ENCODE measurements at places on chromosomes 7 and 10.

- no peak for DNase-seq
These were observed 45.6 kb downstream of the AUTS2 start for GRCh38 chr7:69643708-69644445.

- DNase-seq, result no peak
These were observed 67.9 kb downstream of the MTURN start for GRCh38 chr7:30202671-30203070.

DNA sequence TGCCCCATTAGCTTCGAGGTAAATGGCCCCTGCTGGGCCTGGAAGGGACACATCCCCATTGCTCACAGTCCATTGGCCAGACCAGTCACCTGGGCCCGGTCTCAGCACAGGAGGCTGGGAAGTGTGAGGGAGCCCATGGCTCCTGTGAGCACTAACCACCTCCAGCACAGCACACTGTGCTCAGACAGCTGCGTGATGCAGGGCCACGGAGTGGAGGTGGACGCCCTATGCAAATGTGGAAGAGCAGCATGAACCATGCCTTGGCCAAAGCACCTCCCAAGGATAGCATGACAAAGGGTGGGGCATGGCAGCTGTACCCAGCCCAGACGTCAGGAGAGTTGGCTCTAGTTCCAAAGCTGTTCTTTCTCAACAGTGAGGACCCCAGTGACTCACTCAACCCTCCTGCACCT, 120.1 kb upstream of the ZMIZ1 start:
- DNase-seq, result no peak

GRCh38 chr10:91317541-91317940, 92.6 kb upstream of the HECTD2 start:
- DNase-seq, result no peak

DNA sequence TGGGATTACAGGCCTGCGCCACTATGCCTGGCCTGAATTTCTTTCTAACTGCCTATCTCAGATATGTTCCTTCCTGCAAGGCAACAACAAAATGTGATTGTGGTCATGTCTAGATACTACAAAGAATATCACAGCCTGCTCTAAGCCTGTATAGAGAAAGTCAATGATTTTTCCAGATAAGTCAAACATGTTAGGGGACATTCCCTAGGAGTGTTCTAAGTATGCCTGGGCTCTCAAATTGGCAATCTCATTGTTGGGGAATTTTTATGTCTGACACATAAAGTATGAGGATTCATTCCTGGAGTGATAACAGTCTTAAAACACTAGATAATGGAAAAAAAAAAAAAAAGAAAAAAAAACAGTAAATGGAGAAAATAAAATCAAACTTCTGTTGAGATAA, 406.1 kb downstream of the GATA3 start:
- no peak for DNase-seq

DNA sequence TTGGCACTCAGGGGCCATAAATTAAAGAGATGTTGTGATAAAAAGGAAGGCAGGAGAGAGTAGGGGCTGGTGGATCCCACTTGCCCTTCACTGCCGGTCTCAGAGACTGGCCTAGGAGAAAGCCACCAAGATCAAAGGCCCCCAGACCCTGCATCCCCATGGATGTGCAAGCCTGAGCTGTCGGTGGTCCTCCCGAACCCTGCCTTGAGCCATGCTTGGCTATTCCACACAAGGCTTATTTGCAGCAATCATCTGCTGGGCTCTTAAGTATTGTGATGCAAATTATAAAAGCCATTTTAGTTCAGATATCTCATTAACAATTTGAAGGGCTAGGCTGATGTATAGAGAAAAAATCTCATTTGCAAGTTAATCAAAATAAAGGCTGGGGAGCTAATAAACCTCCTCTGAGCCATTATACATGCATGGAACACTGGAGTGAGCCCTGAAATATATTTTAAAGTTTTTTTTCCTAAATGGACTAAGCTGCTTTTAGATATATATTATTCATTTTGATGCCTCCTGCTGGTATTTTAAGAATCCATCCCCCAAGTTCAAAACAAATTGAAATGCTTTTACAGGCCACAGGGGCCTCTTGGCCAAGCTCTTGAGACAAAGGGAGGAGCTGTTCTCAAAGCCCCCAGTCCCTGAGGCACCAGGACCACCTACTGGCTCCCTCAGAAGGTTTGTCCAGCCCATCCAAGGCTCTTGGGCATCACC, 28.1 kb downstream of the OAT start:
- DNase-seq, result no peak

GRCh38 chr7:45865594-45866410, 7.1 kb downstream of the CCDC201 start:
- no peak for DNase-seq

- DNase-seq, result no peak
These were observed 79.0 kb upstream of the MACROH2A2 start for GRCh38 chr10:69973678-69974077.

GRCh38 chr10:62230344-62231121, 38.1 kb downstream of the RTKN2 start:
- no peak for DNase-seq

DNA sequence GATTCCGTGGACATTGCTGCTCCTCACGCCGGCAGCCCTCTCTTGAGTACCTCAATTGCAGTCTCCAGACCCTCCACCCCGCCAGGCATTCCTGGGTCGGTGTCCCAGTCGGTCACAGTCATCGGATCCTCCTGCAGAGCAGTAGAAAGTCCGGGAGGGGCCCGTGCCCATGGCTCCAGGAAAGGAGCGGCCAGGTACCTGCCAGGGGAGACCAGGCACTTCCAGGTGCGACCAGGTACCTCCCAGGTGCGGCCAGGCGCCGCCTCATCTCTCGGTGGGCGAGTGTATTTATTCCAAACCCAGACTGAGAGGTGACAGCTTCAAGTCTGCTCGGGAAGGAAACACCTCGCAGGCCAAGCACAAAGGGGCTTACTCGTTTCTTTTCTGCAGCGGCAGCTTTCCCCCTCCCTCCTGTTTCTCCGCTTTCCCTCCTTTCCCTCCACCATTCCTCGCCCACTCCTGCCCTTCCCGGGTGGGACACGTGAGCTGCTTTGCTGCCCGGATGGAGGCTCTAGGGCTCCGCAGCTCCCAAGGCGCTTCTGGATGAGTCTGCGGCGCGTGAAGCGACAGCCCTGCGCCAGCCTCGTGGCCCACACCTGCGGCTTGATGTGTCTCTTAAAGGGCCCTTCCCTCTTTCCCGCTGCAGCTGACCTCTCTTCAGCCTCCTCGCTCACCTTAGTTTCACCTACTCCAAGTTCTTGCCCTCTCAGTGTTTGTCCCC, 39.4 kb upstream of the AGK start:
- no peak for DNase-seq

- DNase-seq, result no peak
These were observed 31.2 kb downstream of the C10orf71 start for GRCh38 chr10:49330127-49330665.

DNA sequence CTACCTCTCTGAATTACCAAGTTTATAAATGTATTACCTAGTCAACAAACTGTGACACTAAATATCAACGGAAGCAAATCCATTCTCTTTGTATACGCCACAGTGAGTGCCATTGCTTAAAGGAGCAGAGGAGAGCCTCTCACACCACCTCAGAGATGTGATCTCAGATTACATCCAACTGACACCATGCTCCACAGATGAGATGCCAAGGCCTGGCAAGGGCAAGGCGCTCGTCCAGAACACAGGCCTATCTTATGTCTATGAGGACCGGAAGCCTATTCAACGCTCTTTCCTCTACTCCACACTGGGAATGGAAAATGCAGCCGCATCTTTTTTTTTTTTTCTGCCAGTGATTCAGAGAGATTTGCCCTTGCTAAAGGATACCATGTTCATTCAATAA, 11.4 kb downstream of the PDIA4 start:
- no peak for DNase-seq

GRCh38 chr7:4768597-4769569, 6.5 kb upstream of the AP5Z1 start:
- no peak for DNase-seq

- no peak for DNase-seq
These were observed 232.7 kb upstream of the TAC1 start for GRCh38 chr7:97499204-97499603.

- DNase-seq, result no peak
These were observed 466.0 kb downstream of the KIF20B start for GRCh38 chr10:90167174-90168064.

DNA sequence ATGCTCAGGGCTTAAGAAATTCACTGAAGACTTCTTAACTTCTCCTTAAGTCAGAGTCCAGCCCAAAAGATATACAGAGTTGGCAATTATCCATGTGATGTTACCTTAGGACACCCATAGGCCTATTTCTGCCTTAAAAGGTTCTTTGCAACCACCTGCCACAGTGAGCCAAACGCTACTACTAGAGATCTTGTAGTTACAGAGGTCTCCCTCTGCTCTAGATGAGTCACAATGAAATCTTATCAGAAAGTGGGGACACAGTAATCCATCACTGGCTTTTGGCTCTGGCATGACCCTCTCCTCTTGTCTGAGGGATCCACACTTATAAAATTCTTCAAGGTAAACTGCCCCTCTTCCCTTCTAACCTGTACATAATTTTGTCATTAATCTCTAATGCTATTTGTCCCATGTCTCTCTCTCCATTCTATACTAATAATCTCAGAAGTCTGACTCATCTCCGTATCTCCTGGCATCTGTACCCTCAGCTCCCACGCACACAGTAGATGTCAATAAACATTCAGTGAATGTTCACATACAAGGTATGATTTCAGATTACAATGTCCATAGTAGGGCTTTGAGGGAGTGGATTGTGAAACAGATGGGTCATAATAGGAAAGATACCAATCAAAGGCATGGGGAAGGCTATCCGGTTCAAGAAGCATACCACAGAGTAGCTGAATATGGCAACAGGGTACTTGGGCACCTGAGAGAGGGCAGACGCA, 112.1 kb downstream of the SGMS1 start:
- no peak for DNase-seq

DNA sequence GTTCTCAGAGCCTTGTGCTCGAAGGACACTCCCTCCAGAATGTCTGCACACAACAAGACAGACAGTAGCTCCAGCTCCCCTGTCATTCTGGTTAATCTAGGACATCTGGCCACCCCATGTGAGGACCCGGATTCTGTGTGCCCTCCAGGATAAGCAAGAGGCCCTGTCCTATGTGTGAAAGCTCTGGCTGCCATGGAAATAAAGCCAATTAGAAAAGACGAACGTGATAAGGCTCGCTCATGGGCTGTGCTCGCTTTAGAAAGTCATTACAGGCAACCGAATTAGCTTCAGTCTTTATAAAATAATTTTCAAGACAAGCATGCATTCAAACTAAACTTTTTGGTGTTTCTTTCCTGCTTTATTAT, 263.4 kb downstream of the INHBA start:
- no peak for DNase-seq

DNA sequence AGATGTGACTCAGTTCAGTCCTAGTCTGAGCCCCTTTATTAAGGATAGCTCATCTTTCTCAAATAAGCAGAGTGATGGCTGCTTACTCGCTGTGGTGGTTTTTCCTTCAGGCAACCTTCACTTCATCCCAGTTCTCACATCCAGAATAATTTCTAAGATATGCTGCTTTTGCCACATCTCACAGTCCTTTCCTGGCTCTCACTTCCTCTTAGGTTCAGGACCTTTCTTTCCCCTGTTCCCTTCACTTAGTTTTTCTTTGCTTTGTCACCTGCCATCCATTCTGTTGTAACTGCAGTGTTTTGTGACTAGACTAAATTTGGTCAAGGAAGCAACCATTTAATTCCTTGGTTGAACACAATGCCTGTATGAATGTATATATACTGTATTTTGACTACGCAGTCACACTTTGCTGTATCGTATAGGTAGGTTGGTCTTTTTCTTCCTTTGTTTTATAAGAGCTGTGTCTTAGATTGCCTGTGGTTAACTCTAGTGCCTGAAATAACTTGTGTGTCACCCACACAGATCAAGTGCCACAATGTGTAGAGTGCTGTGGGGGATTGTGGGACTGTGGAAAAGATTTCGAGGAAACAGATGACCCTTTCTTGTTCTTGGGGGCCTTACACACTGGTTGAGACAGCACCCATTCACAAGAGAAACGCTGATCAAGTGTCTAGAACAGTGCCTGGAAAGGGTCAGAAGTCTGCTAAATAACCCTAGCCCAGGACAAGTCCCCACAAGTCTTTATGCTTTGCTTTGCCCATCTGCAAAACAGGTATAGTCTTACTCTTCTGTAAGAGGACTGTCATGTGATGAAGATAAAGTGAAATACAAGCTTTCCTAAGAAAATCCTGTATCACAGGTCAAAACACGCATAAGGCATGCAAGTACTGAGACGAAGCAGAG, 2.6 kb downstream of the ZNF655 start:
- DNase-seq, result no peak

GRCh38 chr7:5284304-5285281, 1.9 kb downstream of the SLC29A4 start:
- DNase-seq, result no peak

DNA sequence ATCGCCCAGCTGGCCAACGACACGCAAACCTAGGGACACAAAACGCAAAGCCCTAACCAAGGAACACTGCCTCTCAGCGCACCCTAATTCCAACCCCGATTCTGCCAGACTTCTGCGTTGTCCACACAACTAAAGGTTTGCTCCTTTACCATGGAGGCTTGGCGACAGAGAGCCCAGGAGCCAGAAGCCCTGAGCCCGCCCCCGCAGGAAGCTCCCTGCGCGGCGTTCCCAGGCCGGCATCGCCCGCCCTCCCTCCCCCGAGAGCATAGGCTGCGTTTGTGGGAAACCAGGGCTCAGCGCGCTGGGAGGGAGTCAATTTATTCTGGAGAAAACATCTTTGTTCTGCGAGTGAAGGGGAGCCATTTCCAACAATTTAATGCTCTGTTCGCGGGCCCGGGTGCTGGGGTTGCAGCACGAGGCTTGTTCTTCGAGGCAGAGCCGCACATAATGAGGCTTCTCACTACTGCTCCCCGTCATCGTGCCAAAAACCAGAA, 103.9 kb downstream of the GRID1 start:
- DNase-seq, result no peak

GRCh38 chr10:26831936-26832335, 28.8 kb downstream of the ABI1 start:
- DNase-seq, result no peak

DNA sequence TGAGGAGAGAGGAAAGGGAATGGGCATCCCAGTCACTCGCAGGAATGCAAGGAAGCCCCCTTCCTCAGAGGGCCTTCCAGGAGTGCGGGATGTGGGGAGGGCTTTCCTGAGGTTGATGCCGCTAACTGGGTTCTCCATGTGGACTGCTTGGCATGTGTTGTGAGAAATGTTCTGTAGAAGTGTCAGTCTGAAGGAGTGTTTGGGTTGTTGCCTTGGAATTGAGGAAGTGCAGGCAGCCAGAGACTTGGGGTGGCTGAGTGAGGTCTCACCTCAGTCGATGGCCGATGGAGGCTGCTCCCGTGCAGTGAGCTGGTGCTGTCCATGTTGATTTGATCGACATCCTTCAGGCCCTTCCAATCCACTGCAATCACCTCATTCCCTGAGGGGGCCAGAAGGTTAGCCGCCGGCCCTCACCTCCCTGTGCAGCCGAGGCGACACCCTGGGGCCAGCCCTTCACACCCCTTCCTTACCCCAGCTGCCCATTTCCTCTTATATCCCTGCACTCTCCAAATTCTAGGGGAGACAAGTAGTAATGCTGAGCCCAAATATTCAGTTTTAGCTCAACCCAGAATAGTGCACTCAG, 2.7 kb downstream of the FAM131B start:
- DNase-seq, result no peak

GRCh38 chr10:86247588-86247987, 119.0 kb downstream of the GRID1 start:
- DNase-seq, result no peak

- no peak for DNase-seq
These were observed 15.5 kb upstream of the SP4 start for GRCh38 chr7:21412410-21412851.

- no peak for DNase-seq
These were observed 41.2 kb downstream of the NCAPG2 start for GRCh38 chr7:158663428-158663741.

GRCh38 chr7:82049442-82049841, 279.6 kb upstream of the HGF start:
- DNase-seq, result no peak
